ENCODE measurements at places on chromosomes 16 and 17.

DNA sequence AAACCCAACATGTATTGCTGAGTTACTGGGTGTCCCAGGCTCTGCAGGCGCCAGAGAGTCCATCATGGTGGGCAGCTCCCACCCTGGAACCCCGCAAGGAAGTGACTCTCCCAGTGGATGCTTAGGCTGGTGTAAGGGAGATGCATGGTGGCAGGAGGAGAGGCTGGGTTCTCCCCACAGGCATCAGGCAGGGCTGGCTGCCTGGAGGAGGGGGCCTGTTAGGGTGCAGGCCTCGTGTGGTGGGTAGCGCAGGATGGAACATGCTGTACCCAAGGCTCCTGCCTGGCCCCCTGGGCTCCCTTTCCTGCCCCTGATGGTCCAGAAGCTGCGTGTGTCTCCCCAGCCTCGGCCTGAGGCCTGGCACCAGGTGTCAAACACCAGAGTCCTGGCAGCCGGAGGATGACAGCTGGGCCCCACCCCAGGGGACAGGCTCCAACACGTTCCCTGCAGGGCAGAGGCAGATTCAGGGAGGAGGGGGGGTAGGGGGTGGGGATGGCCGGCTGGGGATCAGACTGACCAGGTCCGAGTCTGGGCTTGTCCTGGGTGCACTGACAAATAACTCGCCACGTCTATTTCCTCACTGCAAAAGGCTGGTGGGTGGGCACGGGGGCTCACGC is 40.2 kb upstream of the CIBAR2 start:
- no peak for DNase-seq

DNA sequence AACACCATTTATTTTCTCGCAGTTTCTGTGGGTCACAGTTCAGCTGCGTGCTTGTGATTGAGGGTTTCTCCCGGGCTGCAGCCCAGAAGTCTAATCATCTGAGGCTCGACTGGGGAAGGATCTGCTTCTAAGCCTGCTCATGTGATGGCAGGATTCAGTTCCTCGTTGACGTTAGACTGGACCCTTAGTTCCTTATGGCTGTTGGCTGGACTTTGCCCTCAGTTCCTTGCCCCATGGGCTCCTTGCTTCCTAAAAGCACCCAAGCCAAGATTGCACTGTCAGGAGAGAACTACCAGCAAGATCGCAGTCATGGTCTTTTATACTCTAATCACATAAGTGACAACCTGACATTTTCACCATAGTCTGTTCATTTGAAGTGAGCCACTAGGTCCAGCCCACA is 250.0 kb downstream of the PRKCA start:
- no peak for DNase-seq

DNA sequence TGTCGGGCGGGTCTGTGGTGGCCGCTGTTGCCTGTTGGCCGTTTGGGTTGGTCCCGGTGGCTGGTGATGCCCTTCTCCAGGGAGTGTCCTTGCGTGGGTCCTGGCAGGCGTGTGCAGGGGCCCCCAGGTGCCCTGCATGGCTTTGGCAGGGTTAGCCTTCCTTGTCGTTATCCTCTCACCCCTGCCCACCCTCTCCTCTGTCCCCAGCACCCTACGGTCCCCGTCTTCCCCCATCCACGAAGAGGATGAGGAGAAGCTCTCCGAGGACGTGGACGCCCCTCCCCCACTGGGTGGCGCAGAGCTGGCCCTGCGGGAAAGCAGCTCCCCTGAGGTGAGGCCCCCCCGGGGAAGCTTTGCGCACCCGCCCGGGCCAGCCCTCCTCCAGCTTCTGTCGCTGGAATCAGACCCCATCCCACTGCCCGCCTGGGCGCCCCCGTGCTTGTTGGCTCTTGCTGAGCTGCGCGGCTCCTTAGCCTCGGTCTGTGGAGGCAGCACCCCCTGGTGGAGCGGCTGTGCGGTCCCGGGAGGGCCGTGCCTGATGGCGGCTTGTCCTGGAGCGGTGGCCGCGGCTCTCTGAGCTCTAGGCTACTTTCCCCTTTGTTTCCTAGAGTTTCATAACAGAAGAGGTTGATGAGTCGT is 10.6 kb upstream of the NUDT16L1 start:
- no peak for DNase-seq

- no peak for DNase-seq
These were observed 12.0 kb upstream of the EVPL start for GRCh38 chr17:76039121-76039520.

DNA sequence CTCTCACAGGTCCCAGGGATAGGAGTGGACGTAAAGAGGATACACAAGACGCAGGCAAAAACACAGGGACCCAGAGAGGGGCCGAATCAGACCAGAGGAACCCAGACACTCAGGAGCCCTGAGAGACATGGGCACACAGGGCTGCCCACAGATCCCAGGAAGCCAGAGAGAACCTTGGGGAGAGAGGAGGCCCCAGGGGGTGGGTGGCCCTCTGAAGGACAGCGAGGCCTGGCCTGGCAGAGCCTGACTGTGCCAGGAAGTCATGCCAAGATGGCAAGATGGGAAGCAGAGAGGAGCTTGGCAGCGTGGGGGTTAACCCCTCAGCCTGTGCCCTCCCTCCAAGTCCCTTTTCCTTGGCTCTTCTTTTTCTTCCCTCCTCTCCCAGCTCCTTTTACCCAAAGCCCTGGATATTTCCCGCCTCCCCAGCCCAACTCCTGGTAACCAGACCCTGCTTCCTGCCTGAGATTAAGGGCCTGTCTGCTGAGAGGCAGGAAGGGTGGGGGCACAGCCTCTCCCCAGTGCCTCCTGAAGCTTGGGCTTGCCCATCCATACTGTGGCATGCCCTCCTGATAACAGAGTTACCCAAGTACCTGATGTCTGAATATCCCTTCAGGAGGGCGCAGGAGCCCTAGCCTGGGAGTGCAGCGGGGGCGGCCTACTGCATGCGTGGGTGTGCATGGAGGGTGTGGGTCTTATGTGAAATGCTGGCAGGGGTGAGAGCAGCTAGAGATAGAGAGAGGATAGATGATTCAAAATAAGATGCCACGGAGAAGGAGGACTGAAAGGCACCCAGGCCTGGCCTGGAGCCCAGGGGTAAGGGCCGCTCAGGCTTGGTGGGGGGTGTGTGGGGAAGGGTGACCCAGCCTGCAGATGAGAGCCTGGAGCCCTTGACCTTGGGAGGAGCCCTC is 6.0 kb upstream of the TBX21 start:
- no peak for DNase-seq

DNA sequence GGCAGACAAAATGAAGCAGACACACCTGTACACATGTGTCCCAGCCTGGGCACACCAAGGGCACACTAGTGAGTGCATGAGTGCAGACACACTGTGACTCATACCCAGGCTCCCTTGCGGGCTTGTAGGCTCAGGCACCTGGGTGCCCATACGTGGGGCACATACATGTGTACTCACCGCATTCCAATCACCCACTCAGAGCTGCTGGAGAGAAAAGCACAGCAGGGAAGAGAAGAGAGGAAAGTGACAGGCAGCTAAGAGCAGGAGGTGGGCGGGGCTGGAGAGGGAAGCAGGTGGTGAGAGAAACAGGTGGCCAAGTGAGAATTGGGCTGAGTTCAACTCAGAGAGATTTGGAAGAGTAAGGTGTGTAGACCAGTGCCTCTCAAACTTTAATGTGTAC is 54.0 kb downstream of the TMEM132E start:
- no peak for DNase-seq

DNA sequence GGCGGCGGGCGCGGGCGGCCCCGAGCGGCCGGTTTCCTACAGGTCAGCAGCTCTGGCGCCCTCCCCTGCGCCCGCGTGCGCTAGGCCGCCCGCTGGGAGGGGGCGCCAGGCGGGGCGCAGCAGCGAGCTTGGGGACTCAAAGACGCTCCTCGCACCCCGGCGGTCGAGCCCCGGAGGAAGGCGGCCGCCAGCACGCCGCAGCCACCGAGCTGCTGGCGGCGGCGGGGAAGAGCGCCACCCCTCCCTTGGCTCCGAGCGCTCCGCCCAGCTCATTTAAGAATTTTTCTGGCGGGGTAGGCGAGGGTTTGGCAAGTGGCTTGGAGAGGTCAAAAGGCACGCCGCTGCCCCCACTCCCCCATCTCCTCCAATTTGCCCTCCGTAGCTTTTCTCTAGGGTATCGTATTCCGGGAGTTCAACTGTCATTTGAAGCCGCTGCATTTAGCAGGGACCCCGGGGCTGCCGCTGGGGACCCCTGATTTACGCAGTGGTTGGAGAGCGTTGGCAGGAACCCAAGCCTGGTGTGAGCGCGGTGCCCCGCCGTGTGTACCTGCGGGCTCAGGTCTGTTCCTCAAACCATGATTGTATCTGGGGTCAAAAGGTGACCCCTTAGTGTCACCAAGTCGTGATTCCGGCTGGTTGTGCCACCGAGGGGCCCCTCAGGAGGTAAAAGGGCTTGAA is 59.5 kb upstream of the GSE1 start:
- no peak for DNase-seq

DNA sequence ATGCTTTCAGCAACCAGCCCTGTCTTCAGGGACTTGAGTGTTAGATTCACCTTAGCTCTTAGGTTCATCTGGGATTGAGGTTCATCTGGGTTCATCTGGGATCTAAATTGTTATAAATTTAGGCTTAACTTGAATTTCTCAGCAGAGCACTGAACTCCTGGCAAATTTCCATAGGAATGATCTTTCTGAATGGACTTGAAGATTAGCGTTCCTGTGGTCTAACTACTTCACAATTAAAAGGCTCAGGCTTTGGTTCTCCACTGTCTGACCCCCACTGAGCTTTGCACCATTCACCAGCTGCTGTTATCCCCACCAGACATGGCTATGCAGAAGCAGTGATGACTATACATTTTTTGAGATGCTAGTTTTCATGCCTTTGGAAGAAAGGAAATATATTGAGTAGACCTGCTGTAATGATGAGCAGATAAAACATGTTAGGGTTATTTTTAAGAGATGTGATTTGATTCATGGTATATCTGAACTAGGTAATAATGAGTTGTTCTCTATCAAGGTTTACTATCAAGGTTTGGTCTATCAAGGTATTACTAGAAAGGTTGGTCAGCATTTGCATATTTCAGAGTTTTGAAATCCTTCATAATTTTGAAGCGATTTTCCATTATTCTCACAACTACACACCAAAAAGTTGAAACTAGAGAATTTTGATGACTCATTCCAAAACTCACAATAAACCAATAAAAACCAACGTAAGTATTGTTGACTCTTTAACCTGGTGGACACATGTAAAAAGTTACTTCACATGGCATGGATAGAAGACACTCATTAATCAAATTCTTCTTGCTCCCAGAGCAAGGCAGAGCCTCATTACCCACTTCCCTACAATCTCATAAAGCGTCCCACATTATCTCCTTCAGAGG is 71.7 kb downstream of the SNX11 start:
- no peak for DNase-seq

DNA sequence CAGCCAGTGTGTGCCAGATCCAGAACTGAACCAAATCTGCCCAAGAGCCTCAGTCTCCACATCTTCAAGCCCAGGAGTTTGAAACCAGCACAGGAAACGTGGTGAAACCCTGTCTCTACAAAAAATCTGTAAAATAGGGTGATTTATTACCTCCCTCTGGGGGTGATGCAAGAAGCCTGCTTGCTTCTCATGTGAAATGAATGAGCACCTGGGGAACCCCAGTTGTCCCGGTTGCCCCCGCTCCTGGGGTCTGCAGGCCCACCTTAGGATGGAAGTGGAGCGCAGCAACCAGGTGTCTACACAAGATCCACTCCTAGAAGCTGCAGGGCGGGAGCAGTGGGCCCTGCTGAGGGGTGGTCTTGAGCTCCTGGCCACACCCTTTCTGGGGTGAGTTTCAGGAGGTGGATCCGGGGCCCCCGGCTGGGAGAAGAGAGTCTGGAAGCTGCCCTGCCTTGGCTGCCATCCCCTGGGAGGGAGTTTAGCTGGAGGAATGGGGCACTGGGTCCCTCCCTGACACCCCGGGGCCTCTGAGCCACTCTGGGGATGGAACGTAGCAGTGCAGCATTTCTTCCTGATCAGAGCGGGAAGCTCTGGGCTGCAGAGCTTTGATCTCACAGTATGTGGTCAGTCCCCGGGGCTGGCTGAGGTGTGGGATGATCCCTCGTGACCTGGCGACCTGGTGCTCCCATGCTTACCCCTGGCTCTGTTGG is 117.8 kb downstream of the RAB11FIP4 start:
- no peak for DNase-seq

GRCh38 chr17:18257982-18258355 is 569 bp downstream of the FLII start:
- no peak for DNase-seq

- DNase-seq = no peak
These were observed 99.4 kb upstream of the LHX1 start for GRCh38 chr17:36837939-36838272.

DNA sequence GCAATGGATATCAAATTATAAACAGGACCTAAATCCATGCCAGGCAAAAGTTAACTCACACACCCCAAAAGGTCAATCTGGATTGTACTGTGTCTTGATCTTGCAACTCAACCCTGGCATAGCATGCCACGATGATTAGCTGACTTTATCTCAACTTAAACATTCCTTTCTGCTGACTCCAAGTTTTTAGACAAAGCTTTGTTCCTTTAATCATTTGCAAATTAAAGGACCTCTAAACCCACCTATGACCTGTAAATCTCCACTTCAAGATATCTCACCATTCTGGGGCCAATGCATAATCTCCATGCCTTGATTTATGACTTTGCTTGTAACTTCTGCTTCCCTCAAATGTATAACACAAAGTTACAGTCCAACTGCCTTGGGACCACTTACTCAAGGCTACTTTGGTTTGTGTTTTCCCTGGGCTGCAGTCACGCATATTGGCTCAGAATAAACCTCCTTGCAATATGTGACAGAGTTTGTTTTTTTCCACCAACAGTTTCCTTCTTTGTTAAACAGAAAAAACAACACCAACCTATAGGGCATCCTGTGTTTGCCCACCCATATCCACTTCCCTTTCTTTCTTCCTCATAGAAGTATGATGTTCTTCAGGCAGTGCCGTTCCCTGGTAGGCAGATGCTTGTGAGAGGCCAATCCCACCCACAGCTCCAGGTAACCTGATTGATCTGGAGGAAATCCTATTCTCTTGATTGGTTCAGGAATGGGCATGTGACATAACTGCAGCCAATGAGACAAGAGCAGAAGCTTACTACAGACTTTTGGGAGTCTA is 390.6 kb upstream of the ERCC4 start:
- DNase-seq = no peak

GRCh38 chr17:48747445-48748363 is 19.2 kb upstream of the HOXB13 start:
- DNase-seq = no peak

- no peak for DNase-seq
These were observed 91.7 kb upstream of the CACNG3 start for GRCh38 chr16:24164416-24164815.

DNA sequence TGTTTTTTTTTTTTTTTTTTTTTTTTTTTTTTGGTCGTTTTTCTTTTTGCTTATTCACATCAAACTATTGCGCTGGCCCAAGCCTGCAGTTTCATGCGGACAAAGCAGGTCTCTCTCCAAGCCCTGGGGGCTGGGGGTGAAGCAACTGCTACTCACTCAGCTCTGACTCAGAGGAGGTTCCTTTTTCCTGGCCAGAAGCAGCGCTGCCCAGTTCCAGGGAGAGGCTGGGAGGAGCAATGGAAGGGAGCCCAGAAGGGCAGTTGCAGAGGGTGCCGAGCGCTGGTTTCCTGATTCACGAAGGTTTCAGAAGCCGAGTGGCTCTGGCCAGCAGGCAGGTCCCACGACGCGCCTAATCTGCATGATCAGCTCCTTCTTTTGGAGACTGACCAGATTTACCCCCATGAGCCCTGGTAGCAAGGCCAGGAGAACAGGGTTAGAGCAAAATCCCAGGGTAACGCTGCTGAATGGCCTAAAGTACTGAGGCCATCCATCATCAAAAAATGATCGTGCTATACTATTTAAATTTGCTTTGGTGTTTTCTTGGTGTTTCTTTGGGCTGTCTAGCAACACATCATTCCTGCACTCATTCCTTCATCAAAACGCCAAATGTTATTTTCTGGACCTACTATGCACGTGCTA is 144.7 kb upstream of the SOX9 start:
- DNase-seq = no peak

- peak; percentile 73 for DNase-seq
These were observed 64.2 kb downstream of the PITPNC1 start for GRCh38 chr17:67441052-67441895.

All from activated CD8-positive, alpha-beta memory T cell treated with anti-CD3 and anti-CD28 coated beads for 1 hour (primary cell).